Stimulated activated naive B cell treated with anti-CD40 and anti-IgM and Interleukin-4, amounts not matched to agents 10 μg/mL and 1 μg/mL and 100 μg/mL, for 72 hours (primary cell): ENCODE measurements at places on chromosomes 1 and 21.
A peak's percentile ranks its signal among the peaks of the same experiment; 100 is the strongest.

GRCh38 chr1:84885469-84885868 lies 7.5 kb downstream of the LPAR3 start:
- DNase-seq = no peak

- no peak for DNase-seq
These were observed 22.0 kb upstream of the AIM2 start for GRCh38 chr1:159098596-159098995.

DNA sequence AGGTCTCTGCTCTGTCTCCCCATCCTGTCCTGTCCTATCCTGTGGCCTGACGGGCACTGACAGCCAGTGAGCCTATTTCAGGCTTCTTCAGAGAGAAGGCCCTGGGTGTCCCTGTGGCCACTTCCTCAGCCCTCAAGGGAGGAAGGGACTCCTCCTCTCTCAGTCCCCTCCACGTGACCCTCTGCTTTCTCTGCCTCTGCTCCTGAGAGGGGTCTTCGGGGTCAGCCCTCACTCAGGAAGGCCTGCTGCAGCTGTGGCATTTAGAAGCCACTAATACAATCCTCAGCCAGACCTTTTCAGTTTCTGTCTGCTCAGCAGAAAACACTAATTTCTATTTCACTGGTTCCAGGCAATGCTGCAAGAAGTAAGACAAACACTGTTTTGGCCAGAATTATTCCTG lies 43.6 kb upstream of the ETV3 start:
- no peak for DNase-seq

DNA sequence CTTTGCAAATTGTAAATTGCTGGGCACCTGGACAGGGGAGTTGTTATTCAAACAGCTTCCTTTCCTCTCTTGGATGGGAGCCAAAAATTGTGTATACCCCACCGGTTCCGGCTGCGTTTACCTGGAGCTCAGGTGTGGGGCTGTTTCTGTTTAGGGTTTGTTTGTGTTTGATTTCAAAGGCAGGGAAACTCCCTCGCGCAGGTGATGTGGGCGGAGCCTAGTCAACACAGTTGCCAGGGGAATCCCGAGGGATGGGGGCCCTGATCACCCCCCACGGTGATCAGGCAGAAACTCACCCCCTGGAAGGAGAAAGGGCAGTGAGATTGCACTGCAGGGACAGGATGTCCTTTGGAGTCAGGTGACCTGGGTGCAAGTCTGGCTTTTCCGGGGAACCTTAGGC lies 28.3 kb downstream of the CDCP2 start:
- no peak for DNase-seq

- no peak for DNase-seq
These were observed 48.7 kb upstream of the GLIS1 start for GRCh38 chr1:53787655-53788054.

DNA sequence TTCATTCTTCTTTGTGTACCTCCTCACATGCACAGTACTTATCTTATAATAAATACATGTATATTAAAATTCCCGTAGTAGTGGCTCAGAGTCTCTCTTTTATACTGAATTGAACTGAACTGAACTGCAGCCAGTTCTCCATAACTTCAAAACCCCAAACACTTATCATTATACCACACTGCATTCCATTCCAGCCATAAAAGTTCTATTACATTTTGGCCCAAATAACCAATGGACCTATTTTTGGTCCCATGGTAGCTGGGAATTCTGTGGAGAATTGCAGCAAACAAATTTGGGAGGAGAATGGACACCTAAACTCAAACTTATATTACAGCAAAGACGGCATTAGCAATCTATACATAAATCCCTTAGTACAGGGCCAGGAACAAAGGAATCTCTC lies 86.6 kb upstream of the C1orf87 start:
- no peak for DNase-seq

GRCh38 chr1:159132271-159132881 lies 39.0 kb upstream of the CADM3 start:
- DNase-seq = peak; percentile 26

DNA sequence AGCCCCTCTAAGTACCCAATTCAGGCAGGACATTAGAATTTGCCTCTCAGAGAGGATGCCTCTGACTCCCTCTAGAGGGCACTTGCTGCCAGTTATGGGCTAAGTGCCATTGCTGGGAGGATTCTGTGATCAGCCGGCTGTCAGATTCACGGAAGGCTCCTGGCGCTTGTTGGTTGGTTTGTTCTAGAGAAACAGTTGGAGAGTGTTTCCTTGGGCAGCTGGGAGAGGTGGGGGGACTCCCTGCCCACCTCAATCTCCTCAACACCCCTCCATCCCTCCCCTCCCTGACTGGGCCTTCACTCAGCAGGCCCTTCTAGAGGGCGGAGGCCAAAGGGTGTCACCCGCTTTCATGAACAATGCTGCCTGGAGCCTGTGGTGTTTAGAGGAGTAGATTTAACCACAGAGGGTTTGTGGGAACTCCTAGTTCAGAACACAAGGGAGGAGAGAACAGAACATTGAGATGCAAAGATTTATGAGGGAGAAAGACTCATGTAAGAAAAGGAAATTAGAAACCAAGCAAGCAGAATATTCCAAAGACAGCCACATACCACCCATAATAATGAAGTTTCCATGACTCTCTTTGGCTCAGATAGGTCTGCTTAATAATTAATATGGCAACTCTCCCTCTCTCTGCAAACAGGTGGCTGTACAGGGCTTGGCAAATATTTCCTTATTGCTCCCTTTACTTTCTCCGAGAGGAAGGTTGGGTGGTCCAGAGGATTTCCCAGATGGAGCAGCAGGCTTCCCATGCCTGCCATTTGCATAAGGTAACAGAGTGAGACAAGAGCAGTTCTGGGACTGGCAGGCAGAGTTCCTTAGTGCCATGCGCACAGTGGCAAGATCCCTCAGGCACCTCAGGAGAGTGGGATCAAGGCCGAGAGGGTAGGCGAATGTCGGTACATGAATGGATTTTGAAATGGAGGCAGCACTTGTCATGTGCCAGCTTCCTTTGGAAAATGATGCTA lies 30.0 kb upstream of the ACP6 start:
- DNase-seq = peak; percentile 26

DNA sequence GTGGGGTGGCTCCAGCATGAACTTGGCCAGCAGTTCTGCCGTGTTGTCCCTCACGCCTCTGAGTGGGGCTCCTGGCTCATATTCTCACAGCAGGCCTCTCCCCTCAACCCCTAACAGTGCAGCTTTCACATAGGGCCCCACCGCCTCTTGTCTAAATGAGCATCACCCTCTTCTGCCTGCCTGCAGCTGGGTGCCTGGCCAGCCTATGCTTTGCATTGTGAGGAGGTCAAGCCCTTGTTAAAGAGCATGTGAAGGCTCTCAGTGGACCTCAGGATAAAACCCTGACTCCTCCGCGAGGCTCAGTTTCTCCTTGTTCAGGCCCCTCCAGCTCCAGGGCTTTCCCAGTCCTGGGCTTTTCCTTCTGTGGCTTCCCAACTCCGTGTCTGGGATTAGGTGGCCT lies 34.8 kb downstream of the CRYAA start:
- no peak for DNase-seq

DNA sequence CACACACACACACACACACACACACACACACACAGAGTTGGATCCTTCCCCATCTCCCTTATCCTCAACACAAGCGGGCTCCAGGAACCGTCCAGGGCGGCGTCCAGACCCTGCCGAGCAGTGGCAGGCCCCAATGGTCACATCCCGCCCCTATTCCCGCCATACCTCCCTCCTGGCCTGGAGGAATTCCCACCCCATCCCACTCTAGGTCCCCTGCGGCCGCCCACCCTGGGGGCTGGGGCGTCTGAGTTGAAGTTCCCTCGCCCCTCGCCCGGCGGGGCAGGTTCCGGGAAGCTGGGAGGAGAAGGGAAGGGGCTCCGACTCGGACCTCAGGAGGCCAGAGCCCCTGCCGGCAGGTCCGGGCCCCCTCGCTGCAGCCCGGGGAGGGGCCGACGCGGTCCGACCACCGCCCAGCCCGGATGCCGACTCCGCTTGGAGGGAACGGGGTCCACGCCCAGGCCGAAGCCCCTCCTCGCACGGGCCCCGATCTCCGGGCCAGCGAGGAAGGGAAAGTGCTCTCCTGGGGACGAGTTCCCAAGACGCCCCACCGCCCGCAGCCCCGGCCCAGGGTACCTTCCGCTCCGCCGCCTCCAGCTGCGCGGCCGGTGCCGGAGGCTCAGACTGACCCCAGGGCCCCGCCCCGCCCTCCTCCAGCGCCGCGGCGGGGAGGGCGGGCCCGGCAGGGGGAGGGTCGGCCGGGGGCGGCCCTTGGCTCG lies at the start of gene RHOC:
RHOC (minus strand) TSS at position 623 of the 716 bp plus-strand sequence. CDS start 3,328 bp downstream, outside the sequence.
- DNase-seq = peak; percentile 52

- no peak for DNase-seq
These were observed 124.3 kb downstream of the CENPF start for GRCh38 chr1:214727274-214727673.

- DNase-seq = no peak
These were observed 55.0 kb downstream of the ALG14 start for GRCh38 chr1:95017775-95018174.

DNA sequence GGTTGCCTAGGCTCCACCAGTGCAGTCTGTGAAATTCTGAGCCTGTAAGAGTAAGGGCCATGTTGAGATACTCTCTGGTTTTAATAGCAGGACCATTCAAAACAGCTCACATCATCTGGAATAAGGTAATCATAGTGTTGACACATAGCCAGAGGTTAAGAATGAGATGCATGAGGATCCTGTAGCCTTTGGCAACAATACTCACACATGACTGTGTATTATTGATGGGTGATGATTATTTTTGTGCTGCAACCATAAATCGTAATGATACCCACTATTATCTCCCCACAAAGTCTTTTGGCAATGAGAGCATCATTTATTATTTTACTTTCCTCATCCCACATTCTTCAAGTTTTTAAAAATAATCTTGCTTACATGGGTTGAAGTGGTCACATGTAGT lies 35.5 kb downstream of the KCNK2 start:
- DNase-seq = no peak

DNA sequence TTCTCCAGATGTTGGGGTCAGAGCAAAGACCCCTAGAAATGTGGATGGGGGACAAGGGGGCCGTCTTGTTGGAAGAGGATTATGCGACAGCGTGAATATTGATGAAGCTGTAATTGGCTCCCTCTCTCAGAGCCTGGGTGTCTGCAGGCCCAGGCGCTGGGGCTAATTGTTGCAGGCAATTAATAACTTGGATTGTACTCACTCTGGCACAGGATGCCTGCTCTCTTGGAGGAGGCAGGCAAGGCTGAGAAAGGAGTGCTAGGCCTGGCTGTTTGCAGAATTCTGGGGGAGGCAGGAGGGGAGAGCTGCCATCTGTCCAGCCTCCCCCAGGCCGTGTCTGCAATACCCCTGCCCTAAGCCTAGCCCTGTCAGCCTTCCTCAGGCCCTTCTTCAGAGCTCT lies 4.1 kb upstream of the DISP3 start:
- DNase-seq = no peak

DNA sequence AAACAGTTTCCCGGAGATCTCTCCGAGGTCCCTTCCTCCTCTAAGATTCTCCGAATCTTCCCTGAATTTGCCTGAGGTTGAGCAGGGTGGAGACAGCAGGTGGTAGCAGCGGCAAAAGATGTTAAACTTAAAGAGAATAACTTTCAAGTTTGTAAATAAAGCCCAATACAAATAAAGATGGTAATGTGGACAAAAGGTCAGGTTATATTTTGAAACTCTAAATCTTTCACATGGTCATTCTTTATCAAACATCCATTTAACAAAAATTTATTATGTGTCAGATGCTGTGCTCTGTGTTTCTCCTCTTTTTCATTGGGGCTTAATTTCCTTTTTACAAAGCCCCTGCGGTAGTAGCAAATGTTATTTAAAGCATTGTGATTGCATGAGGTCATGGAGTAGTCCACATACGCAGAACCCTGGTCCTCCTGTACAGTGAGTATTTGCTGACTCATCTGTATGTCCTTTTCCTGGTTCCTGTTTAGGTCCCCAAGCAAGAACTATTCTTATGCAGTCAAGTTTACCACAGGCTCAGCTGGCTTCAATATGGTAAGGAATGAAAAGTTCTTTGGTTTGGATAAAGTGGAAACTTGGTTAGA lies 119.2 kb downstream of the ITSN1 start:
- no peak for DNase-seq

DNA sequence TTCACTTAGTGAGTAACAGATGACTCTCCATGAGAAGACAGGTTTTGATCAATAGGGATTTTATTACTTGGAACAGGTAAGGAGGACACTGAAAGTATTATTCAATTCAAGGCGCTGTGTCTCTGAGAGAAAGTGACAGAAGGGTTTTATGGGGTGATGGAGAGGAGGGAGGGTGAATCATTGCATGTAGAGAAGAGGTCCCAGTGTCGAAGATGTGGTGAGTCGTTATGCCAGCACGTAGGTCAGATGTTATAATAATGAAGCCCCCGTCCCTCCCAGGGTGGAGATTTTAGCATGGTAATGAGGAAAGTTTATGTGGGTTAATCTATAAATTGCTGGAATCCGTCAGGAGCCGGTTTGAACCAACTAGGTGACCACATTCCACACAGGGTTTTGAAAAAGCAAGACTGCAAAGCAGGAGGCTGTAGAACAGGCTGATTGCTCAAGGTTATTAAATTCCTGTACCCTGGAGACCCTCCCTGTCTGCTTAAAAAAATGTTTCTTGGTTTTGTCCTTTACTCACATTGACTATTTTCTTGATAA lies 586.4 kb upstream of the TMPRSS15 start:
- no peak for DNase-seq

DNA sequence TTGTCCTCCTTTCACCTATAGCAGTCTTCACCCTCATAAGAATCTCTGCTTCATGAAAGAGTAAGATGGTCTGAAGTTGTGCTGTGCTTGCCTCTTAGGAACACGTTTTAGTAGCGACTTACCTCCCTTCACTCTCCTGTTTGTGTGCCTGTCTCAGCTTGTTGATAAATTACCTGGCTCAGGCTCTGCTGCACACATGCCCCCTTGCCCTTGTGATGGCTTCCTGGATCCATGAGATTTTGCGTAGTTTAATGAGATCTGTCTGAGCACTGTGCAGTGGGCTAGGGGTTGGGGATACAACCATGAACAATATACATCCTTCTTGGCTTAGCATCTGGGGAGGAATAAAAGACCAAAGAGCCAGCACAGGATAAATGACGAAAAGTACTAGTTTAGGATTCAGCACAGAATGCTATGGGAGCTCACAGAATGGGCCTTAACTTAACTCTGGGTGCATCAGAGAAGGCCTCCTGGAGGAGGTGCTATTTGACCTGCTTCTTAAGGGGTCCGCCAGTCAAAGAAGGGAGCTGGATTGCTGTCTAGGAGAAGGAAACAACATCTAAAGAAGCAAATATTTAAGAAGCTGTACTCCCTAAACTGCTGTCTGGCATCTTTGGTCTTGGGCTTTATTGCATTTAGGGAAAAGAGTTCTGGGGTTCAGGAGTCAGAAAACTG lies 175.7 kb upstream of the PLXNA2 start:
- no peak for DNase-seq

DNA sequence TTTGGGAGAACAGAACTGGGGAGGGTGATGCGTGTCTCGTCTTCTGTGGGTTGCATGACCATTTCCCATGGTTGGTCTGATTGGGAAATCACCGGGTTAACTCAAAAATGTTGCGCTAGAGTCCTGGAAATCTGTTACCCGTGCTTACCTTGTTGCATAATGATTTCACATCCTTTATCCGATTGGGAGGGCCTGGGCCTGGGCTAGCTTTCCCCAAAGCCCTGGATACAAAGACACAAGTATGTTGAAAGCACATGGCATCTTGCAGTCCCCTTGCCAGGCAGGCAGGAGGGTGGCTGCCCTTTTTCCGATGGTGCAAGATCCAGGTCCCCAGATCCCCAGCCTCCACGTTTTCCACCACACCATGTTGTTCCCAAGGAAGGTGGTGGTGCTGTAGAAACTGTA lies 582 bp downstream of the TRPM2 start:
- DNase-seq = no peak

- DNase-seq = no peak
These were observed 18.6 kb downstream of the ABCG1 start for GRCh38 chr21:42237577-42237976.

- DNase-seq = no peak
These were observed 43.2 kb upstream of the ADGRL2 start for GRCh38 chr1:81757398-81758020.

GRCh38 chr1:116494745-116495144 lies 76.1 kb downstream of the CD58 start:
- DNase-seq = no peak
